ENCODE measurements at places on chromosomes 2 and 18.

- DNase-seq = no peak
Measured at GRCh38 chr2:955829-956731, 5.4 kb downstream of the SNTG2 start.

DNA sequence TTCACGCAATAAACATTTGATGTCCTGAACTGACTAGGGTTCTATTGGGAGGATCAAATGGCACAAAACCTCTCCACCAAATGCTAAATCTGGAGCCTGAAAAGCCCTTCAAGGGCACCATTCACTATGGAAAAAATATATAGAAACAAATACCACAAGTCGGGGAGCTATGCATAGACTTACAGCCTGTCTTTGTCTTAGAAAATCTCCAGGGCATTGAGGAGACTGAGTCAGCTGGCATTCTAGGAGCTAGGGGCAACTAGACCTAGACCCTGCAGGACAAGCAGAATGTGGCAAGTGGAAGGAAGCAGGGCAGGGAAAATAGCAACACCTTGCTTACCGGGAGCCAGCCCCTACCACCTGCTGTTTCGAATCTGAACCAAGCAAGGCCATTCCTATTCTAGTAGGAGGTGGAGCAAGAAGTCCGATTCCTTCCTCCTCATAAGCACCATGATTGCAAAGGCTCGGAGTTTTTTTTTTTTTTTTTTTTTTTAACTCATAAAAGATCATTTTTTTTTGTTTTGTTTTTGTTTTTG, 77.8 kb downstream of the DDX1 start:
- DNase-seq = no peak

GRCh38 chr2:241895712-241896641, 26.4 kb downstream of the RTP5 start:
- DNase-seq = no peak

DNA sequence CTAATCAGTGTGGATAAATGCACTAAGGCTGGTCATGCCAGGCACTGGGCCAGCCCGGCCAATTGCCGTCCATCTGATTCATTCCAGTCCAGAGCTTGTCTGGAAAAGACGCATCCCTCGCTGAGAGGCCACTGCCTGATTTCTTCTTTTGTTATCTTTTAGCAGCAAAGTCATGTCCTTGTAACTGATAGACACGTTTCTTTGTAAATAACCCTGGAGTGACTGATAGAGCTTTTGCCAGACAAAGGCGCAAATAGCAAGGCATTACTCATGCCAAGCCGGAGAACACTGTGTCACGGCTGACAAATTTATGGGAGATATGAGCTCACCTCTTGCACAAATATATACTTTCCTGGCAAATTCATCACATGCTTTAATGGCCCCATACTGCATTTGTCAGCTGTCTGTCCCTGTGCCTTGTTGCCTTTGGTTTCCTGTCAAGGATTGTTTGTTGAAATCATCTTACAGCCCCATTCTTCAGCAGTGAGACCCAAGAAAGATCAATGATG, 164.4 kb downstream of the ETAA1 start:
- DNase-seq = no peak

DNA sequence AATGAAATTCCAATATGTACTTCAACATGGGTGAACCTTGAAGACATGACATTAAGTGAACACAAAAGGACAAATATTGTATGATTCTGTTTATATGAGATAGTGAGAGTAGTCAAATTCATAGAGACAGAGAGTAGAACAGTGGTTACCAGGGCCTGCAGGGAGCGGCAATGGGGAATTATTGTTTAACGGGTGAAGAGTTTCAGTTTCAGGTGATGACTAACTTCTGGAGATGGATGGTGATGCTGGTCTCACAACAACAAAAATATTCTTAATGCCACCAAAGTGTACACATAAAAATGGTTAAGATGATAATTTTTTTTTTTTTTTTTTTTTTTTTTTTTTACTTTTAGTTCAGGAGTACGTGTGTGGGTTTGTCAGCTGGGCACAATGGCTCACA, 109.4 kb upstream of the TMEM200C start:
- DNase-seq = no peak

DNA sequence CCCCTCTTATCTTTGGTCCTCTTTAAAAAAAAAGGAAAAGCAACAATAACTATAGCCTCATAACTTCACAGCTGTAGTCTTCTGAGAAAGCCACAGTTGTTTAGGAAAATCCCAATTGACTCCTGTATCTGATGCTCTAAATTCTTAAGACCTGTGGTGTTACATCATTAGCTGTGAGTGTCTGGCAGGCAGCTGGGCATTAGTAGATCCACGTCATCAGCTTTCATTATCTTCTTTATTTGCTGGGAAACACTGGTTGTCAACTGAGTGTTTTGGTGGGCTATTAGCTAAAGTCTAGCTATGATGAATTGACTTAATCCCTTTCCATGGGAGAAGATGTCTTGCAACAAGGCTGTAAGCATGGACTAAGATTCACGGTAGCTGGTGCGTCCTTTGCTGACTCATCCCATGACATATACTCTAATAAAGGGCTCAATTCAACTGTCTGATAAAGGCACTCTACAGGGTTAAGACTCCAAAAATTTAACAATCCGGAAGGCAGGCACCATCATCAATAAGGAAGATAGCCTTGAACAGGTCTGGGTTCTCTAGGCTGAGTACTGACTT, 517.2 kb downstream of the PLCL1 start:
- DNase-seq = no peak

DNA sequence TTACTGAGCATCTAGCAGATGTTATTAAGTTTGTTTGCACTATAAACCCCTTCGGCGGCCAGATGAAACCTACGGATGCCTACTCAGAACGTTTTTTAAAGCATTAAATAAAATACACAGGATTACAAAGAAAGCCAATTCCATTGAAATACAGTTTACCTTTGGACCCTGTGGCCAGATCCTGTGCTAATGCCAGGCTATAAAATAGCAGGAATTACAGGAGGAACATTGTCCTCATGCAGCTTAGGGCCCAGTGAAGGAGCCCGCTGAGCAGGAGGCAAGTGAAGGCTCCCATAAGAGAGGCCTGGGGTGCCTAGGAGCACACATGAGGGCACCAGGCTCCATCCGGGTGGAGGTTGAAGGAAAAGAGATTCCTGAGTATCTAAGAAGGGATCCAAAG, 310.4 kb downstream of the MTX2 start:
- no peak for DNase-seq

GRCh38 chr18:48638451-48638850, 99.6 kb downstream of the CTIF start:
- DNase-seq = no peak

DNA sequence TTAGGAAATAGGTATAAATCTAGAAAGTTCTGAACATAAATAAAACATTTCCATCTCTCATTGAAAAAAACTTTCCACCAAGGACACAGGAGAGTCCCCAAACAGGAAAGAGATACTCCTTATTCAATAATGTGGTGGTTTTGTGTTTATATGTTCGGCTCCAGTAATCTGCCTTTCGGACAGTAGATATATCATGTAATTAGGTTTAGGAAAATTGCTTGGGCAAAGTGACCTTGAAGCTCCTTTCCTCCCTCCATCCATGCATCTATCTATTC, 69.6 kb downstream of the DDX1 start:
- DNase-seq = no peak

DNA sequence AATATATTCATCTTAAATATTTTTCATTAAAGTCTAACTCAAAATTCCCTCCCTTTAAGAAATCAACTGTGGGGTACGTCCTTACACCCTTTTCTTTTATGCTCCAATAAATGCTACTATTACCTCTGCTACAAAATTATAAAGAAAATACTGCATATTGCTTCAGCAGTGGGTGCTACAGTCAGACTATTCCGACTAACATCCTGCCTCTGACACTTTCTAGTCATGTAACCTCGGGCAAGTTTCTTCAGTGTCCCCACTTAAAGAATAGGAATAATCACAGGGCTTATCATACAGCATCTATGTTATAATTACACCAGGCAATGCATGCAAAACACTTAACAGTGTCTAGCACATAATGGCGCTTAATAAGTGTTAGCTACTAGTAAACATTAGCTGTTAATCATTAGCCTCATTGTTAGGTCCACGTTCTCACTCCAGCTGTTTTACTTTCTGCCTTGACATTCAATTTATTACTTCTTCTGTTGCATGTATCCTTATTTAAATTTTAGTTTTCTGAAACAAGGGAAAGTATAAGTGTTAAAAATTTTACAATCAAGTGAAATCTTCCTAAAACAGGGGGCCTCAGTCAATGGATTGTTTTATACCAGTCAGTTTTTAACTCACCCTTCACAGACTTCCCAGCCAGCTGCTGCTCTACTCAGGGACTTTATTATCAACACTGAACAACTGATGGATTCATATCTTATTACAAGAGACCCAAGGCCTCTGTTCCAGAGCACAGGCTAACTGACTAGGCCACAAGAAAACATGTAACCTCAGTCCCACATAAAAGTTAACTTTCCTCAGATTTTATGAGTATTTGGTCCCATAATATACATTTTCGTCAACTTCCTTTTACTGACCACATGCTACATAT, 54.0 kb downstream of the CLASP1 start:
- no peak for DNase-seq

DNA sequence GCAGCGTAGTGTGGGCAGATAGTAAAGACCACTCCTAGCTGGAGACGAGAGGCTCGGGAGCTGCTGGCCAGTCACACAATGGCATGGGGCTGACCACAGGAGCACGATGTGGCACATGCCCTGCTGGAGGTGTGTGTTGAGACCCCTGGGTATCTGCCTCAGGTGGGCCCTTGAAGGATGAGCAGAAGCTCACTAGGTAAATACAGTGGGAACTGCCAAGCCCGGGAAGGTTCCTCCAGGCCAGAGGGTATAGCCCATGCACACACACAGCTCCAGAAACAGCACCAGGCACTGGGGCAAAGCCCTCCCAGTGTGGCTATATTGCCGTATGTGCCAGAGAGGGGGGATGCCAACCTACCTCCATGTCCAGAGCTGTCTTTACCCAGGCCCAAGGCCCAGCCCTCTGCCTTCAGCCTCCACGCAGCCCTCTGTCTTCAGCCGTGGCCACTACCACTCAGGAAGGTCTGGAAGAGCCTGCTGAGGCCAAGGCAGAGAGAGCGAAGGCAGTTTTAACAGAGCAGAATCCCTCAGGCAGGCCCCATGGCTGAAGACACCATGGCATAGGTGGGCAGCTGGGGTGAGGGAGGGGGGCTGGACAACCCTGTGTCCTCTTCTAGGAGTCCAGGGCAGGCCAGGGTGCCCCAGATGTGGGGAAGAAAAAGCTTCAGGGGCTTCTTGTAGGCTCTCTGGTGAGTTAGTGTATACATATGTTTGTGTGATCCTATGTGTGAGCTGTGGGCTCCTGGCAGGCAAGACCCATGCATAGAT, 7.0 kb upstream of the ARID5A start:
- no peak for DNase-seq

DNA sequence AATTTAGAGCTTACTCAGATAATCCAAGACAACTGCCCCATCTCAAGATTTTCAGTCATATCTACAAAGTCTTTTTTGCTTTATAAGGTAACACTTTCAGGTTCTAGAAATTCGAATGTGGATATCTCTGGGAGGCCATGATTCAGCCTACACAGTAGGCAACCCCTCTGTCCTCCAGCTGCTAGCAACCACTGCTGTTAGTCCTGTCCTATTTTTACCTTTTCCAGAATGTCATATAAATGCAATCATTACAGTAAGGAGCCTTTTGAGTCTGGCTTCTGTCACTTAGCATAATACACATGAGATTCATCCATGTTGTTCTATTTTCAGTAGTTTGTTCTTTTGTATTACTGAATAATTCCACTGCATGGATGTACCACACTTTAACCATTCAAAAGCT, 28.5 kb upstream of the MARCHF7 start:
- no peak for DNase-seq

DNA sequence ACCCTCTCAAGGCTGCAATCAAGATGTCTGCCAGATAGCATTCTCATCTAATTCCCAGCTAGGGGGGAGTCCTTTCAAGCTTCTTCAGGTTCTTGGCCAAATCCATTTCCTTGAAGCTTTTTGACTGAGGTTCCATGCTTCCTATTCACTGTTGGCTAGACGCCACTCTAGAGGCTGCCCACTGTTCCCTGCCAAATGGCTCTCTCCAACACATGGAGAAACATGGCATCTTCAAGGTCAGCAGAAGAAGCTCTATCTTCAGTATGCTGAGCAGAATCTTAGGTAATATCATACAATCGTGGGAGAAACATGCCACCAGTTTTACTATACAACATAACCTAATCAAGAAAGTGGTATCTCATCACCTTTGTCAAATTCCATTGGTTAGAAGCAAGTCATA, 1985.1 kb upstream of the CELF4 start:
- DNase-seq = no peak
